ENCODE measurements at places on chromosomes 4 and X.

DNA sequence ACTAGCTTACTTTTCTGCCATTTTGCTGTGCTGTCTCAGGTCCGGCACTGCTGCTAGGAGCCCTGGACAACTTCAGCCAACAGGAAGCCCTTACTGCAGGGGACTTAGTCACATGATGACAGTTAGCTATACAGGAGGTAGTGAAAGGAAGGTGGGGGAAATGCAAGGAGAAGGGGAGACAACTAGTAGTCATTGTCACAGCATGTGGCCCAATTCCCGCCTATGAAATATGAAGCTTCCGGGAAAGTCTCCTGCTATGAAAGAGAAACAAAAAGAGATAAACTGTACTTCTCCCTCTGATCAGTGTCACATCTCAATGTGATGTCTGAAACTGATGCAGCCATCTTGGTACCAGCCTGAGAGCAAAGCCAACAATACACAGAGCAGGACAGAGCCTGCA lies 71.6 kb downstream of the AMELX start:
- DNase-seq: no peak

GRCh38 chr4:123555233-123555806 lies 158.7 kb downstream of the SPRY1 start:
- DNase-seq: no peak

- DNase-seq: no peak
These were observed 25.2 kb downstream of the WDR44 start for GRCh38 chrX:118370921-118371624.

GRCh38 chrX:80876877-80877276 lies 67.2 kb upstream of the BRWD3 start:
- DNase-seq: peak; percentile 28

Data from activated CD4-positive, alpha-beta T cell treated with anti-CD3 and anti-CD28 coated beads, Interleukin-2, Interleukin-4, amounts not matched to agents 100 ng/mL and 50 ng/mL, durations not matched to agents 16 hours and 8 hours (primary cell).